ENCODE measurements at places on chromosomes 7 and 10.

GRCh38 chr7:7103343-7104313, 78.7 kb upstream of the C1GALT1 start:
- peak; percentile 58 for DNase-seq

- DNase-seq: no peak
These were observed 56.2 kb upstream of the ZNF438 start for GRCh38 chr10:31087851-31088250.

DNA sequence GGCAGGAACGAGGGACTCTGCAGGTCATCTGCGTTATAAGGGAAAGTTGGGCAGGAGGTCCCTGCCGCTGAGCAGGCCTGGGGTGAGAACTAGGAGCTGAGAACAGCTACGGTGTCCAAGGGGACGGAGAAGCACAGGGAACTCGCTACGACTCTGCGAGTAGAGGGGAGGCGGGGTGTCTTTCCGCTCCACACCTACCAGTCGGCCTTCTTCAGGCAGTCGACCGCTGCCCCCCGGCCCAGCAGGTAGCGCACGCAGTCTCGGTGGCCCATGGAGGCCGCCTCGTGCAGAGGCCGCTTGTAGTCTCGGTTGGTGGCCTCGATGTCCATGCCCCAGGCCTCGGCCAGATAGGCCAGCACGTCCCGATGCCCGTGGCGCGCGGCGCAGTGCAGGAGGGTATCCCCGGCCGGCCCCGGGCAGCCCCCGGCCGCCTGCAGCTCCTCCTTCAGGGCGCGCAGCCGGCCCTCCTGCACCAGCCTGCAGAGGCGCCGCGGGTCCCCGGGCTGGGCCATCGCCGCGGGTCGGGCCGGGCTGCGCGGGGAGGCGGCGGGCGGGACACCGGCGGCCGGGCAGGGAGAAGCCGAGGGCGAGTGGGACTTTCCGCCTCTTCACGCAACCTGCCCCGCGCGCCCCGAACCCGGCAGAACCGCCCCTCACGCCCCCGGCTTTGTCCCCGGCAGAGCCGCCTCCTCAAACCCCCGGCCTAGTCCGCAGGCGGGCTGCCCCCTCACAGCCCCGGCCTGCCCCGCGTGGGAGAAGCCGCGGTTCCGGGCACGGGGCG, 660 bp downstream of the ANKRD16 start:
- no peak for DNase-seq

- no peak for DNase-seq
These were observed 54.5 kb upstream of the PDZD8 start for GRCh38 chr10:117429643-117430265.

DNA sequence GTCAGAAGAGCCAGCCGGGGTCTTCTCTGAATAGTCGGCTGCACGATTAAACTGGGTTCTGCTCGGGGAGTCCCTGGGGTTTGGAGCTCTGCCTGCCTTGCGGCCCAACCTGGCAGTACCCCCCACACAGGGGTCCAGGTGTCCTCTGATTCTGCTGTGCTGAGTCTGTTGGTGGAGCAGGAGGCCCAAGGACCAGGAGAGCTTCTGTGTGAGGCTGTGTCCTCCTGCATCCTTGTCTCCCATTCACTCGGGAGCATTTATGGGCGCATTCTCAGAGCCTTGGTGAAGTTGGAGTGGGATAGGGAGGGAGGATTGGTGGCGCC, 14.2 kb downstream of the INPP5A start:
- no peak for DNase-seq

- no peak for DNase-seq
These were observed 139.5 kb upstream of the STK17A start for GRCh38 chr7:43443381-43443780.

DNA sequence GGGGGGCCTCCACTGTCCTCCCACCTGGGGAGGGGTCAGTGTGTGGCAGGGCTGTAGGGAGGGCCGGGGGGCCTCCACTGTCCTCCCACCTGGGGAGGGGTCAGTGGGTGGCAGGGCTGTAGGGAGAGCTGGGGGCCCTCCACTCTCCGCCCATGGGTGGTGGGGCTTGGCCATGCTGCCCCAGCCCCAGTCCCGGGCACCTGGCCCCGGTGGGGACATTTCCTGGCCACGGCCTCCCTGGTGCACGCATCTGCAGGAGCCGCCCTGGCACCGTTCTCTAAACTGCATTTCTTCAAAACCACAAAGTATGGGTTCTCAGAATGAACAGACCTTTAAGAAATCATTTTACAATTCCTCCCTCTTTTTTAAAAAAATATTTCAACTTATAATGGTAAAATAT, 89.3 kb upstream of the PDGFA start:
- no peak for DNase-seq

- DNase-seq: no peak
These were observed 7.1 kb upstream of the BTBD16 start for GRCh38 chr10:122263971-122264370.

- no peak for DNase-seq
These were observed 29.0 kb downstream of the RASGEF1A start for GRCh38 chr10:43237631-43238446.

- DNase-seq: no peak
These were observed 1.6 kb downstream of the VIM start for GRCh38 chr10:17229717-17229966.

GRCh38 chr10:131019696-131020095, 291.8 kb downstream of the TCERG1L start:
- DNase-seq: no peak

DNA sequence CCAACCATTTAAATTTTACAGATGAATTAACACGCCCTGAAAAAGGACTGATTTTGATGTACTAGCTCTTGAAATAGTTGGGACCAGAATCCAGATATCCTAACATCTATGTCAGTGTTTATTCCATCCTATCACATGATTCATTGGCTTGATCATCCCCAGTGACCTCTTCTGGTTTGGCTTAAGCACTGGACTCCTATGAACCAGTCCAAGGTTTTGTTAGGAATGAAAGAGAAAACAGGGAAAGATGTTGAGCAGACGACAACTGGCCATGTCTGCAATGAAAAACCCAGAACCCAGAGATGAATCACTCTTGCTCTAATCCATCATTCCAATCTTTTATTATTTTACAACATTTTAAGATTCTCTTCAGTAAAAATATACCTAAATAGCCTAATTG, 1080.9 kb downstream of the SORCS1 start:
- no peak for DNase-seq

GRCh38 chr10:122658356-122659049, 41.1 kb downstream of the C10orf120 start:
- no peak for DNase-seq

DNA sequence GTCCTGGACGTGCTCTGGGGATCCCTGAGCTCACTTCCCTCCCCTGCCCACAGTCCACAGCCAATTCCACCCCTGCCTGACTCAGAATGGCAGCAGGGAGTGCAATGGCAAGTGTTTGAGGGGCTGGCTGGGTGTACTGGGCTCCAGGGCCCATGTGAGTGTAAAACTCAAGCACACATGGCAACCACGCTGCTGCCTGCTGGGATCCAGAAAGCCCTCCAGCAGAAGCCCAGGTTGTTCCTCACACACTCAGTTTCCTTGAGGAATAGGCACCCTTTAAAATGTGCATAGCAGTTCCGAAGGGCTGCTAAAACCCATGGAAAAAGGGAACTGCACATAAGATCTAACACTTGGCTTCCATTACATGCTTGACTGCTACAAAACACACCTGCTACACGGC, 11.3 kb upstream of the ATP6V0A4 start:
- no peak for DNase-seq

DNA sequence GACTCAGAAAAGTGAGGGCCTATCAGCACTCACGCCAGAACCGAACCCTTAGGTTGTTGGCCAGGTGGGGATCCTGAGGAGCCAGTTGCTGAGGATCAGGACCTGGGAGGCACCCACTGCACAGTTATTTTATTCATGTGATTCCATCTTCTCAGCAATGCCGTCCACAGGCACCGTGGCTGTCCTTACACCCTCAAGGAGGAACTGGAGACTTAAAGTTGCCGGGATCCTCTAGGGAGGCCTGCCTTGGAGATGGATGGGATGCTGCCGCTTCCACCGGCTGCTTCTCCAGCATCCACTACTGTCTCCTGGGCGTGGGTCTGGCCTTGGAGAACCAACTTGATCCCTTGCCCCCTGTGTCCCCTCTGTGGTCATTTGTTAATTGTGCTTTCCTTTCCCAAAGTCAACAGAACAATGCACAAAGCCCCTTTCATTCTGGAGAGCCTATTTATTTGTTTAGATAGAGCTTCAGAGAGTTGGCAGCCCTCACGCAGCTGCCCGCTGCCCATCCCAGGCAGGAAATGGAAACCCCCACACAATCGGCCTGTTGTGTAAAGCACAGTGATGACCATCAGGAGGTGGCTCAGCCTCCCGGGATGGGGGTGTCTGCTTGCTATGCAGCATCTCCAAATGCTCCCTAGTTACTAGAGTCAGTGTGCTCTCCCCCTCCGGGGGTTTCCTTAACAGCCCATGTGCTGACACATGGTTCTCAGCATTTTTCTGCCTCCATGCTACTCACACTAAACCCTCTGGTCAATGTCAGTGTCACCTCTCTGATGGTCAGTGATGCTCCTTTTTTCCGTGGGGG, 52.9 kb upstream of the IGFBP3 start:
- no peak for DNase-seq

GRCh38 chr10:112639298-112639697, 192.3 kb downstream of the VTI1A start:
- DNase-seq: no peak

- DNase-seq: no peak
These were observed 221.7 kb downstream of the DNAJB6 start for GRCh38 chr7:157558516-157558874.

GRCh38 chr7:29009947-29010346, 51.8 kb upstream of the TRIL start:
- DNase-seq: no peak

DNA sequence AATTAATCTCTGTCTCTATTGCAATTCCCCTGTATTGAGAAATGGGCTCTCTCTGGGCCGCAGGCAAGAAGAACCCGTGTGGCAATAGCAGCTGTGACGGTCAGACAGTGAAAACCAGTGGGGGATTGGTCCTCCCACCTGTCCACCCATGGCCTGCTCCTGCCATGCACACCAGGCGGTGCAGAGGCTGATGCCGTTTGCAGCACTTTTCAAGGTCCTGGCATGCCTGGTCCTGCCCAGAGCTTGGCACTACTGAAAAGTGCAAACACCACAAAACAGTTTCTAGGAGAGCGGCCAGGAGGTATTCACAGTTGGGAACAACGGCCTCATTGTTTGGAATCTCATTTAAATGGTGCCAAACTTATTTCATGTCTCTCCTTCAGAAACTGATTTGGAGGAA, 41.5 kb downstream of the PSPH start:
- no peak for DNase-seq

GRCh38 chr7:22255834-22256233, 101.1 kb downstream of the RAPGEF5 start:
- peak; percentile 12 for DNase-seq

GRCh38 chr10:11378835-11379234, 232.6 kb downstream of the USP6NL start:
- DNase-seq: no peak

- no peak for DNase-seq
These were observed 64.7 kb downstream of the DIP2C start for GRCh38 chr10:624605-625332.

DNA sequence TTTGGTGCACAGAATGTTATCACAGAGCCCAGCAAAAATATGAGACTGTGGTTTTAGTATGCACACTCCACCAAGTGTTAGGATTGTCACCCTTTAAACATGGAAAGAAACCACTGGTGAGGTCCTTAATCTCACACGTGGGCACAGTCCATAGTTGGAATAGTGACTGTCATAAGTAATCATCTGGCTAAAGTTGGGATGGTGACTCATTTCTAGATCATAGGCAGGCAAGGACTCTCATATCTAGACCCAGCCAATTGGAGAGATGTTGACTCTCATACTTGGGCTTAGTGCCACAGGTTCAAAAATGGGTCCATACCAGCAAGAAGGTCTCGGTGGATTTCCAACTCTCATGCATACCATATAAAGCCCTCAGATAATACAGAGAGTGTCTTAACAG, 39.6 kb upstream of the ZNF680 start:
- DNase-seq: no peak

DNA sequence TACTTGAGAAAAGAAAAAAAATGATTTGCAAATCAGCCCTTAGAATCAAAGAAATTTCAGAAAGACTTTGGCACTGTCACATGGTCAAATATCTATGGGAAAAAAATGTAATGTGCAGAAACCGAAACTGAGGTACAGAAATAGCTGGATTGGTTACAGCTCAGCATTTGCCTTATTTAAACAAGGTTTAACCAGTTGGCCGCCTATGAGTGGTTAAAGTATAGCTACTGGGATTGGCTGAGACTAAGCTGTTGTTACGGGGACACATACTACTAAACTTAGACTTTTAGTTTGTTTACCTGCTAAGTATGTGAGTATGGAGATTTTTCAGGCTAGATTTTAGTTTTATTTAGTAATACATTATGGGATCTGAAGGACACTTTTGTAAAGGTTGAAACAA, 38.6 kb downstream of the SFTPD start:
- no peak for DNase-seq

DNA sequence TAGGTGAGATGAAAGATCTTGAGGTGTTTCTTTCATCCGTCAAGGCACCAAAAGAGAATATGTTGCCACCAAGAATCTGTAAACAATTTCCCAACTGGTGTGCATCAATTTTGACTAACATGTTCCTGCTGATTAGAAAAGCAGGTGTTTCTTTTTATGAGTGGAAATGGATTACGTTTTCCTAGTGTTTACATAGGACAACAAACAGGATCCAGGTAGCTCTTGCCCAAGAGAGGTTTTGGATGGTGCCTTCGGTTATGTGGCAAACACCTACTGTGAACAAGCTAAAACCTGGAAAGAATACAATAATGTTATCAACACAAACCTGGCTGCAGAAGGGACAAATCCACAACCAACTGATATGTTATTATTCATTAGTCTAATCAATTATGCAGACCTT, 53.6 kb upstream of the WNT16 start:
- DNase-seq: peak; percentile 34

DNA sequence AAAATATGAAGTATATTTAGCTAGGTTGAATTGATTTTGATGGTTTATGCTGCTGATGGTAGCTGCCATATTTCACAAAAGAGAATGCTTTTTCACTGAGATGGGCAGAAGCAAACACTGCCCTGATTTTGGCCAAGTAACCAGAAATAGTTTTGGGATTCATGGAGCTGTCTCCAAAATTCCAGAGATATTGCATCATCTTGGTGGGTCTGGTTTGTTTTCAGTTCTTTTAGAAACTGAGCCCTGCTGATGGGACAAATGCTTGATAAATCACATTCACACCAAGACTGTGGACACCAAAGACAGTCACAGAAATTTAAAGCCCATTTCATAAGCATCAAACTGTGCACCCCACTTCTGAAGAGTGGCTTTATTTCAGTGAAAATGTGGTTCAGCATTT, 140.5 kb downstream of the BICC1 start:
- DNase-seq: no peak

DNA sequence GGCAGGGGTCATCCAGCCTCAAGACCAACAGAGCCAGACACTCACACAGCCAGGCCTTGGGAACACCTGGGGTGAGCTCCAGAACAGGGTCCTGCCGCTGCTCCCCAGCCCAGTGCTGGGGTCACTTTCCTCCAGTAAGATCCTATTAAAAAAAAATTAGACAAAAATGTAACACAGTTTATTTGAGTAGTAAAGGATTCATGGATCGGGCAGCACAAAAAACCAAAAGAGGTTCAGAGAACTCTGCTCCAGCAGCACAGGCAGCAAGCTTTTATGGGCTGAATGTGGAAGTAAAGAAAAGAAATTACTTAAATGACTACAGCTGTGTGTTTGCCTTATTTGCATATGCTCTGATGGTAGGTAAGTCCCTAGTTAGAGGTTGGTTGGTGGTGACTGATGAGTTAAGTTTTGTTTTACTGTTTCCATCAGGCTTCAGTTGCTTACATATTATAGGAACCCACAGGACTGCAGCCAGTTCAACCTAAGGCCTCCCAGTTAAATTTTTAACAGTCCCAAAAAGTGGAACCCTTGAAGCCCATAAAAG, 80.5 kb upstream of the FGFR2 start:
- no peak for DNase-seq

- DNase-seq: no peak
These were observed 255.4 kb upstream of the PITRM1 start for GRCh38 chr10:3427950-3428354.

All from NCI-H2107 (cell line).